ENCODE measurements at places on chromosomes 5 and 9.

GRCh38 chr9:87722393-87723088 lies 3.4 kb upstream of the CTSL start:
- no peak for DNase-seq

- DNase-seq = no peak
Observed at GRCh38 chr9:21265421-21266189, 25.8 kb upstream of the IFNA14 start.

DNA sequence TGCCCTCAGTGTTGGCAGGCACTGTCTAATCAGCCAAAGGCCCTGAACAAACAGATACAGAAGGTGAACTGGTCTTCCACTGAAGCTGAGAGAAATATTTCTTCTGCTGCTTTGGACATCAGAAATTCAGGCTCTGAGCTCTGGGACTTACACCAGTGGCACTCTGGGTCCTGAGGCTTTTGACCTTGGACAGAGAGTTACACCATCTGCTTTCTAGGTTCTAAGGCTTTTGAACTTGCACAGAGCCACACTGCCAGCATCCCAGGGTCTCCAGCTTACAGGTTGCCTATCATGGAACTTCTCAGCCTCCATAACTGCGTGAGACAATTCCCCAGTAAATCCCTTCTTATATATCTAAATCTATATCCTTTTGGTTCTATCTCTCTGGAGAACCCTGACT lies 326.7 kb downstream of the MLLT3 start:
- DNase-seq = no peak

- no peak for DNase-seq
Observed at GRCh38 chr5:151863566-151863965, 61.1 kb downstream of the GLRA1 start.

GRCh38 chr5:65262096-65262495 lies 219.6 kb downstream of the ADAMTS6 start:
- no peak for DNase-seq

GRCh38 chr5:891117-891836 lies 1.3 kb downstream of the BRD9 start:
- DNase-seq = no peak
